ENCODE measurements at places on chromosomes 16 and 17.

DNA sequence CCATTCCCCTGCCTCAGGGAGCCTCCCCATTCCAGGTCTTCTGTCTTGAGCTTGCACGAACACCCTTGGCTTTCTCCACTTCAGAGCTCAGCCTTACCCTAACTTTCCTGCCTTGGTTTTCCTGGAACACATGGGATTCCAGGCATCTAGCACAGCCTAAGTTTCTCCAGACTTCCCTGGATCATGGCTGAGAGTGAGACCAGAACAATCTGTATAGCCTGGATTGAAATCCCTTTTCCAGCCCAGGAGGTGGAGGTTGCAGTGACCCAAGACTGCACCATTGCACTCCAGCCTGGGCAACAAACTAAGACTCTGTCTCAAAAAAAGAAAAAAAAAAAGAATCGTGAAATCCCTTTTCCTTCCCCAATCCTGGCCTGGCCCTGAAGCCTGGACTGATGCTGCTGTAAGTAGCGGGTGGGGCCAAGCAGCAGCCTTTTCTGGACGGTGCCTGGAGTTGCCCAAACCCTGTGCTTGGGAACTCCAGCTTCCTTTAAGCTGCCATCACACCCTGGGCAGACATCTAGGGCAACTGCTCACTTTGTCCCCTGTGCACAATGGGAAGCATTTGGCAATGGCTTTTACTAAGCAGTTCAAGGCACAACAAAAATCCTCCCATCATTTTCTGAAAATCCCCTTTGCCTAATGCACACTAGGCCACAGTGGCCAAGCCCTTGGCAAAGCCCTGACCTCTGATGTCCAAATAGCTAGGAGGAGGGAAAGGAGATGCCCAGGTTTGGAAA is 12.0 kb upstream of the SLC16A5 start:
- DNase-seq = no peak

- no peak for DNase-seq
Measured at GRCh38 chr16:63457869-63458268, 1421.6 kb upstream of the CDH8 start.

DNA sequence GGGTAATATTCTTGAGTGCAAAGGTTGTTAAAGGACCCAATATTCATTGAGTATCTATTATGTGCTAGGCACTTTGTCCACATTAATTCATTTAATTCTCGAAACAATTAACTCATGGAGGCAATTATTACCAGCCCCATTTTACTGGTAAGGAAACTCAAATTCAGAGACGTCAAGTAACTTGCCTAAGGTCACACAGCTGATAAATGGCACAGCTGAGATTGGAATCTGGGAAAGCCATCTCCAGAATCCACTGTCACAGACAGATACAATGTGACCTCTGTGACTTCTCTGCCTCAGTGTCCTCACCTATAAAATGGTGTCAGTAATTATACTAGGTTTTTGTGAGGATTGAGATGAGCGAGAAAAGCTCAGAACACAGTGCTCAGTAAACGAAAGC is 320.8 kb upstream of the ZFHX3 start:
- no peak for DNase-seq

DNA sequence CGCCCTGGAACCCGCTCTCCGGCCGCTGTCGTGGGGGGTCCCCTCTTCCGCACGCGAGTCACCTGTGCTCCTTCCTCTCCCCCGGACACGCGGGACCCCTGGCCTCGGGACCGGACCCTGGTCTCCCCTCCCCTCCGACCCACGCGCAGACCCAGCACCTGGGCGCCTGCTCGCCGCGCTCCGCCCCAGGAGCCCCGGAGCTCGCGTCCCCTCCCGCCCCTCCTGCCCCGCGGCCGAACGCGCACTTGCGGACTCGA is 762 bp downstream of the RAB40B start:
- DNase-seq = no peak

DNA sequence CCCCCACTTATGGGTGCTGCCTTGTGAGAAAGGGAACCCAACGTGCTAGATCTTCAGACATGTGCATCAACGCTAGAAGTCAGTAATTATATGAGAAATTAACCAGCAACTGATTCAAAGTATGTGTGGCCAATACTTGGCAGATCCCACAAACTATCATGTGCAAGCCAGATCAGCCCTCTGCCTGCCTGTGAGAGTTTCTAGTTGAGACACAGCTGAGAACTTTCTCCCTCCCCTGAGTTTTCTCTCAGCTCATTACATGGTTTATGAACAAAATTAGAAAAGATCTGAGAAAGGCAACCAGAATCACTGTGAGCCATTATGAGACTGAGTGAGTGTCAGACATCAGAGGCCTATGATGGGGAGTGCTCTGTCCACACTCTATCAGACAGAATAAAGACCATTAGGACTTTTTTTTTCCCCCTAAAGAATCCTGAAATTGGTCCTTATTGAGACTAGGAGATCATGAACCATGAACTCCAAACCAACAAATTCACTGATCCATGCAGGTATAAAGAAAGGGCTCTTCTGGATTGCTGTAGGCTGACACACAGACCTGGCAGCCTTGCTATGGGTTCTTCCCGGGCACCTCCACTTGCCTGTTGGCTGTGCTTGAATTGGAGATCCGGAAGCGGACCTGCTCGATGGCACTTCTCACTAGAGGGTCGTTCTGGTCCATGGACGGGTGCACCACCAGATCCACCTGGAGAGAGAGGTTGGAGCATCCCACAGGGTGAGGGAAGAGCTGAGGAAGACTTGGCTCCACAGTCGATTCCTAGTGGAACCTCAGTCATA is 51.5 kb downstream of the GTF3C1 start:
- DNase-seq = no peak

- DNase-seq = no peak
Measured at GRCh38 chr16:5472552-5472951, 375.0 kb upstream of the EEF2KMT start.

- no peak for DNase-seq
Measured at GRCh38 chr16:74760007-74760767, 14.4 kb downstream of the FA2H start.

DNA sequence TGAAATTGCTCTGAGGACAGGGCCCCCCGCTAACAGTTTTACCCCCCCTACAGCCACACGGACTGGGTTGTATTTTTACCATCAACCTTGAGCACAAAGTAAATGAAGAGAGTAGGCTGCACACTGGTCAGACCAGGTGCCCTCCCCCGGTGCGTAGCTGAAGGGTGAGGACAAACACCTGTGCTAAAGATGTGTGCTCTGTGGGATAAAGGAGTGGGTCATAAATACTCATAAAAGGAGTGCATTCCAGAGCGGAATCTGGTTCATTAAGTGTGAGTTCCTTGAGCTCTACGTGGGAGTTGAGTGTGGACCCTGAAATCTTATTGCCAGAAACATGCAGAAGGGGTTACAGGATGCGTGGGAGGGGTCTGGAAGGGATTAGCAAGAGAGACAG is 217.0 kb downstream of the CCDC182 start:
- no peak for DNase-seq

- DNase-seq = no peak
Measured at GRCh38 chr16:29736112-29736511, 9.7 kb downstream of the C16orf54 start.

DNA sequence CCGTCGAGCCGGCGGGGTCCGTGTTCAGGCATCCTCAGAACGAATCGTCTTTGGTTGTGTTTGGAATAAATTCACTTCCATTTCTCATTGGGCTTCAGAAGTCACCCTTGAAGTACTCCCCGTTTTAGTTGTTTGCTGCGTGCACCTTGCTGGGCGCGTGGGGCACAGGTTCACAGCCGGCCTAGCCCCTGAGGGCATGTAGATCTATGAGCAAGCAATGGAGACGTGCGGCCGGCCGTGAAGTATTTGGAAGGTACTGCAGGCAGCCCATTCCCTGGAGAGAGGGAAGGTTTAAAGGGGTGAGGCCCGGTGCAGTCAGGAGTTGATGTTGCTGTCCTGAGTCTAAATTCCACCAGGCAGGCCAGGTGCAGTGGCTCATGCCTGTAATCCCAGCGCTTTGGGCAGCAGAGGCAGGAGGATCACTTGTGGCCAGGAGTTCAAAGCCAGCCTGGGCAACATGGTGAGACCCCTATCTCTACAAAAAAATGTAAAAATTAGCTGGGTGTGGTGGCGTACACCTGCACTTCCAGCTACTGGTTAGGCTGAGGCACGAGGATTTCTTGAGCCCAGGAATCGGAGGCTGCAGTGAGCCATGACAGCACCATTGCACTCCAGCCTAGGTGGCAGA is 714 bp downstream of the ACSF3 start:
- no peak for DNase-seq

DNA sequence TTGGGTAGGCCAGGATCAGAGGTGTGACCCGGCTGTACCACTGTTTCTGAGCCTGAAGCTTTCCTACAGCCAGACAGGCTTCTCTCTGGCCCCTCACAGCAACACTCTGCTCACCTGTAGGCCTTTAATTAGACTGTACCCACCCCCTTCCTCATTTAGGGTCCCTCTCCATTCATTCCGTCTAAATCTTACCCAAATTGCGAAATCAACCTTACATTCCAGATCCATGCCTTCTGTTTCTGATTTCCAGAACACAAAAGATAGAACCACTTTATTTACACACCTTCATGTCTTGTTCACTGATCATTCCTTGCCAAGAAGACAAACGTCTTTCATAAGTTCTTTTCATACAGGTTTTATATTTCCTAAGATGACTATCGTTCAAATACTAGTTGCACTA is 160.8 kb downstream of the ZNF18 start:
- no peak for DNase-seq

- no peak for DNase-seq
Measured at GRCh38 chr17:44071198-44071520, 624 bp downstream of the G6PC3 start.

GRCh38 chr16:86631444-86631843 is 53.1 kb downstream of the FOXL1 start:
- DNase-seq = no peak

DNA sequence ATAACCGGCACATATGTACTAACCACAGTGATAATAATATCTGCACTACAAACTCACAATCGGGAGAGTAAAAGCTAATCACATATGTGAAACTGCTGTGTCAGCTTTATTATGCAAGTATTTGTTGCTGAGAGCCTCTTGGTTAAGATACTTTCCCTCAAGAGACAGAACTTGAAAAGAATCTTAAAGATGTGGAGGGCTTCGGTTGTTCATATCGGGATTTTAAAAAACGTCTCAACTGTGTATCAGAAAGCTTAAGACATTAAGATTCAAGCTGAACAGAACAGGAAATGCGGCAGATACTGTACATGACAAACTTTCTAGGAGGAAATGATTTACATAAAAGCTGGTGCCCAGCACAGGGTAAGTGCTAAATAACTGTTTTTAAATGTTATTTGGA is 27.5 kb upstream of the HLF start:
- DNase-seq = no peak

DNA sequence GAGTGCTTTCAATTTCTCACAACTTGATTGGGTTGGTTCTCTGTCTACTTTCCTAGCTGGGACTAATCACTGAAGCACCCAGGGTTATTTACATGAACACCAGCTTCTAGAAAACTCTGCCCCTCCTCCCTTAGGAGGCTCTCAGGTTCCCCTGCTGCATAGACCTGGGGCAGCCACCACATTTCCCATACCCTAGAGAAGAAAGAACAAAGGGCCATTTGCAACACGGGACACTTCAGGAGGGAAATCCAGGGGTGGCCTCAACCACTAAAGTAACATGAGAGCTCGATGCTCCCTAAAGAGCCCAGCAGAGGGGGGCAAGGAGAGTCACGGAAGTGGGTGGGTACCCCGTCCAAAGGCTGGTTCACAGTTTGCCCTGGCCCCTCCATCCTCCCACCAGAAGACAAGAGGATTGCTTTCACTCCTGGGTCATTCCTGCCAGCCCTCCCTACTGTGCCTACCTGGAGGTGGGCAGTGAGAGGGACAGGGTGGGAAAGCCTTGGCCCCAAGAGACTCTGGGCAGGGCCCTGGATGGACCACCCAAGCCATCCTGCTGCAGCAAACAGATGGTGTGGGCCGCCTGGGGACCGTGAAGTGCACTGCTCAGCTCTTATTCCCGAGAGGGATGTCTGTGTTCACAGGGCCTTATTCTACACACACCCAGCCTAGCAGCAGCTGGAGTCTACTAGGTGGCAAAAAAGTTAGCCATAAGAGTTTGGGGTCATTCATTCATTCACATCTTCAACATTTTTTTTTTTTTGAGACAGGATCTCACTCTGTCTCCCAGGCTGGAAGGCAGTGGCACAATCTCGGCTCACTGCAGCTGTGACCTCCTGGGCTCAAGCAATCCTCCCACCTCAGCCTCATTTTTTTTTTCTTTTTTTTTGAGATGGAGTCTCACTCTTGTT is 392.1 kb downstream of the SOX9 start:
- DNase-seq = no peak

DNA sequence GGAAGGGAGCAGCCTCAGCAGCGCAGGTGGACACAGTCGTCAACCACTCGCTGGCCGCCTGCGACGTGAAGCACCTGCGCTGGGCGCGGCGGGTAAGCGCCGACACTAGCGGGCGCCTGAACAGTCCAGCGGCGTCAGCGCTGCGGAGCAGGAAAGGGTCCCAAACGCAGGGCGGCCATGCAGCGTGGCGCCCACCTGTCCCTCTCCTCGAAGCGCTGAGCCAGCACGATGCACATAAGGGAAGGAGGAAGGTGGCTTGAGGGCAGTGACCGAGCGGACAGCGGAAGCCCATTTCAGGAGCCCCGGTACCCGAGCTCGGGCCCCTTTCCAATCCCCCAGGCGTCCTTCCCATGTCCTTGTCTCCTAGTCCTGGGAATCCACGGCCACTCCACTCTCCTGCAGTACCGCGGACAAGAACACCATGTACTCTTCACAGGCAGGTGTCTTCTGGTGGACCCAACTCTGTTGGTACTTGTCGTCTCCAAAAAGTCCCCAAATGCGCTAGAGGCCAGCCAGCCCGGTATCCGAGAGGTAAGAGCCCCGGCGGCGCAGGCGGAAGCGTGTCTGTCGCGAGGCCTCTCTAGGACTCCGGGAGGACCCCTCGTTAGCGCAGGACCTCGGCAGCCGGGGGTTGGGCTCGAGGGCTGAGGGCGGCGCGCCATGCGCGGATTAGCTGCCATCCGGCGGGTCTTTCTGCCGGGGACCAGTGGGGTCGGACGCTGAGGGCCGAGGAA is 14.4 kb downstream of the ZNF232 start:
- DNase-seq = peak; percentile 22

DNA sequence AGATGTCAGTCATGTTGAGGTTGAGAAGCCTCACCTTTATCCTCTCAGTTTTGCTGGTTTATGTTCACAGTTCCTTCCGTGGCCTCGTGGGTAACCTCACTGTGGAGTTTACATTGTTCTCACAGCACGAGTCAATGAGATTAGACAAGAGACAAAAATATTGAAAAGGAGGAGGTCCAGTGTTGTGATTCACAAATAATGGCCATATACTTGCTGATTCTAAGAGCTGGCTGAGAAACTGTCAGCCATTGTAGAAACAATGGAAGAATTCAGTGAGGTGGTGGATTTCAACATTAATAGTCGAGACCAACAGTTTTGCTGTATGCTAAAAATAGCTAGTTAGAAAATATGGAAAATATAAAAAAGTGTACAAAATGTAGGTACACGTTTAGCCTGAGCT is 176.4 kb upstream of the WSCD1 start:
- DNase-seq = no peak

DNA sequence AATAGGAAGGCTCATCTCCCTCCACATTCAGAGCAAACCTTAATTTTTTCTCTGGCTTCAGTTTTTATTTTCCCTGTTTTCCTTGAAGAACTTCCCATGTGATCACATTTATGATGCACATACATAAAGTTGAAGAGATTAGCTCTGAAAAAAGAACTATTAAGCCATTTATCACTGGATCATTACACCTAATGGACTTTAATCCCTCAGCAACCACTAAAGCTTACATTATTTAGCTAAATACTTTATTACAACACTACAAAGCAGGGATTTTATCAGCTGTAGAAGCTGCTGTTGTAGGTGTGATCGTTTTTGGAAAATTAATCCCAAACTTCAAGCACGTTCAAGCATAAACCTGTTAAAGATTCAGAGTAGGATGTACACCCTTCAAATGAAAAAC is 21.1 kb downstream of the SMYD4 start:
- DNase-seq = no peak

All from activated CD8-positive, alpha-beta memory T cell treated with anti-CD3 and anti-CD28 coated beads for 1 hour (primary cell).